ENCODE measurements at places on chromosomes 5 and 9.
A peak's percentile ranks its signal among the peaks of the same experiment; 100 is the strongest.

- H3K27ac ChIP-seq: no peak overlapping the region
- DNase-seq: no peak
- peaks cover 45% of the 10 kb centered on the region for H3K4me1 ChIP-seq
- no peaks in the 10 kb centered on the region for H3K36me3 ChIP-seq
Observed at GRCh38 chr5:14225173-14225834, 82.2 kb downstream of the TRIO start.

DNA sequence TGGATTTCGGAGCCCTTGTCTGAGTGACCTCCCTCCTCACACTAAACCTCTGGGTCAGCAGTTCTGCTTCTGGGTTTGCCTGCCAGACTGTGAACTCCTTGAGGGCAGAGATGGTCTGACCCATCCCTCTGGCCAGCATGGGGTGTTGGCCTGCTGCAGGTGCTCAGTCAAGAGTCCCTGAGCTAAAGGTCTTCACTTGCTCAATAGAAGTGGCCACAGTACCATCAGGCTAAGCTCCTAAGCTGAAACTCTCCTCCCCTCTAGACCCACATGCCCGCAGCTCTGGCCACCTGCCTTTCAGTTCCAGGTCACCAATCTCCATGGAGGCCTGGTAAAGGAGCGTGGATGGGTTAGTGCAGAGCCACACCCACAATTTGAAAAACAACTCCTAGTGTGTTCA, 316.6 kb downstream of the SPOCK1 start:
- no peaks in the 10 kb centered on the region for H3K36me3 ChIP-seq
- H3K4me1 ChIP-seq: no peaks in the 10 kb centered on the region
- H3K27ac ChIP-seq: no peak overlapping the region
- peaks cover 49% of the 10 kb centered on the region for H3K27me3 ChIP-seq
- no peak for DNase-seq

GRCh38 chr9:4879115-4879558, 86.4 kb downstream of the RCL1 start:
- no peaks in the 10 kb centered on the region for H3K4me1 ChIP-seq
- H3K27me3 ChIP-seq: no peaks in the 10 kb centered on the region
- no peak for DNase-seq
- no peak overlapping the region for H3K4me3 ChIP-seq
- no peaks in the 10 kb centered on the region for H3K36me3 ChIP-seq
- no peak overlapping the region for H3K27ac ChIP-seq

GRCh38 chr9:131635285-131635684, 90.0 kb downstream of the PRRT1B start:
- no peaks in the 10 kb centered on the region for H3K4me1 ChIP-seq
- H3K27ac ChIP-seq: no peak overlapping the region
- H3K36me3 ChIP-seq: peaks cover 5% of the 10 kb centered on the region
- no peak overlapping the region for H3K4me3 ChIP-seq
- H3K27me3 ChIP-seq: no peaks in the 10 kb centered on the region

- H3K36me3 ChIP-seq: peaks cover 12% of the 10 kb centered on the region
- no peaks in the 10 kb centered on the region for H3K27me3 ChIP-seq
- DNase-seq: no peak
- H3K4me3 ChIP-seq: no peak overlapping the region
Observed at GRCh38 chr9:5013374-5013773, 28.3 kb downstream of the JAK2 start.

GRCh38 chr5:136590581-136590980, 225.2 kb upstream of the TRPC7 start:
- DNase-seq: no peak
- peaks cover 22% of the 10 kb centered on the region for H3K27me3 ChIP-seq
- H3K27ac ChIP-seq: no peak overlapping the region
- no peaks in the 10 kb centered on the region for H3K4me1 ChIP-seq

DNA sequence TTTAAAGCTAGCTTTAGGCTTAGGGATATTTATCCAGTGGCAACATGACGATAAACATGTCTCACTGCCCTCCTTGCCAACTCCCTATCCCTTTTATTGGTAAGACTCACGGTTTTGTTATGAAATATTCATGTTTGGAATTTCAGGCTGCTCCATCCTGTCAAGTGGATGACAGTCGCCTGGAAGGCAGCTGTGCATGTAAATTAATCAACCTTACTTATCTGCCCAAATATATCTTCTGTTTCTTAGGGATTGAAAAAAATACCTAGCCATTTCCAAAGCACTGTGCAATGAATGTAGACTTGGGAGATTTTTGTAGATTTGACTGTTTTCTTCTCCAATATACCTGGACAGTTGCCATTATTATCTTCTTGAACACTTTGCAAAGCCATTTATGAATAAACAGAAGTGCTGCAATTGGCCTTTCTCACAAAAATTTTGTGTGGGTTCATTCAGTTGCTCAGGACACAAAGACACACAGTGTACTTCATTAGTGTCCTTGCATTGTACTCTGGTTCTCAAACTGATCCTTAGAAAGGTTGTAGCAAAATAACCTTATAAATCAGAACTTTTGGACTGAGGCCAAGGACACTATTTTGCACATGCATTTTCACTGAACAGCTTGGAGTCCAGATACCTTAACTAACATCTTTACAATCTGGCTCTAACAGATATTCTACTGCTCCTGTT, 889.4 kb upstream of the SEMA6A start:
- H3K4me1 ChIP-seq: peaks cover 4% of the 10 kb centered on the region
- H3K4me3 ChIP-seq: no peak overlapping the region
- no peak for DNase-seq

GRCh38 chr9:15231788-15232635, 75.0 kb downstream of the TTC39B start:
- H3K4me1 ChIP-seq: no peaks in the 10 kb centered on the region
- peaks cover 22% of the 10 kb centered on the region for H3K36me3 ChIP-seq
- H3K4me3 ChIP-seq: no peak overlapping the region

- no peak overlapping the region for H3K27ac ChIP-seq
- no peak for DNase-seq
- H3K36me3 ChIP-seq: no peaks in the 10 kb centered on the region
- peaks cover 34% of the 10 kb centered on the region for H3K27me3 ChIP-seq
Observed at GRCh38 chr5:123119334-123119986, 30.4 kb downstream of the PRDM6 start.

DNA sequence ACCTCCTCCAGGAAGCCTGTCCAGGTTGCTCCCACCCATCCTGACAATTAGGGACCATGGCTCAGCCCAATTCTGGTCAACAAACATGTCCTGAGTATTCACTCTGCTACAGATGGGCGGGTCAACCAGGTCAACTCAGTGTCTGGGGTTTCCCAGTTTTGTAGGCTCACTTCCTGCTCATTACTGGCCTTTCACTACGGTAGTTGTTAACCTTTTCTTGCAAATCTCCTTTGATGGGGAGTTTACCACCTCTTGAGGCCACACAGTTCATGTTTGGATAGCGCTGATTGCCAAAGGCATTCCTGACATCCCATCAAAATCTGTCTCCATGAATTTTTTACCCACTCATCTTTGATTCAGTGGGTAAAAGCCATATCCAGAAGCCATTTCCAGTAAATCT, 13.8 kb downstream of the TMEM8B start:
- H3K4me3 ChIP-seq: no peak overlapping the region
- H3K36me3 ChIP-seq: peaks cover 3% of the 10 kb centered on the region
- no peak overlapping the region for H3K27ac ChIP-seq

DNA sequence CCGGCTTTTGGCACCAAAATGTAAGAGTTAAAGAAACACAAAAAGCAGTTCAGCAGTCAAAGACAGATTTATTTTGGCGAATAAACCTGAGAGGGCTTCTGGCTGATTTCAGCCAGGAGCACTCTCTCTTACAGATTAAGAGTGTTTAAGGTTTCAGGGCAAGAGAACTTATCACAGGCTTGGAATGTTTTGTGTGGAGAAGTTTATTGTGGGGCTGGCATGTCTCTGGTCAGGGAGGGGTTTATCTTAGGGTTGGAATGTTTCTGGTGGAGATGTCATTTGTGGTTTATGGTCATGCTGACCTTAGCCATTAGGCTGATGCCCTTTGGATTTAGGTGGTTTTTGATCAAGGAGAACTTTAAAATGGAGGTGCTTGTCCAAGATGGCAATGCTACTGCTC, 622.3 kb upstream of the PTPRD start:
- no peaks in the 10 kb centered on the region for H3K4me1 ChIP-seq
- H3K27me3 ChIP-seq: peaks cover 3% of the 10 kb centered on the region
- no peak overlapping the region for H3K27ac ChIP-seq
- no peak for DNase-seq

- H3K4me3 ChIP-seq: no peak overlapping the region
- no peak for DNase-seq
- peaks cover 13% of the 10 kb centered on the region for H3K4me1 ChIP-seq
- H3K27me3 ChIP-seq: no peaks in the 10 kb centered on the region
- H3K27ac ChIP-seq: no peak overlapping the region
Observed at GRCh38 chr5:17378346-17378997, 119.6 kb upstream of the TAF11L2 start.

GRCh38 chr5:52846182-52846842, 58.6 kb downstream of the ITGA1 start:
- H3K36me3 ChIP-seq: no peaks in the 10 kb centered on the region
- H3K4me3 ChIP-seq: no peak overlapping the region
- H3K27ac ChIP-seq: no peak overlapping the region
- DNase-seq: no peak
- peaks cover 7% of the 10 kb centered on the region for H3K4me1 ChIP-seq
- H3K27me3 ChIP-seq: no peaks in the 10 kb centered on the region

DNA sequence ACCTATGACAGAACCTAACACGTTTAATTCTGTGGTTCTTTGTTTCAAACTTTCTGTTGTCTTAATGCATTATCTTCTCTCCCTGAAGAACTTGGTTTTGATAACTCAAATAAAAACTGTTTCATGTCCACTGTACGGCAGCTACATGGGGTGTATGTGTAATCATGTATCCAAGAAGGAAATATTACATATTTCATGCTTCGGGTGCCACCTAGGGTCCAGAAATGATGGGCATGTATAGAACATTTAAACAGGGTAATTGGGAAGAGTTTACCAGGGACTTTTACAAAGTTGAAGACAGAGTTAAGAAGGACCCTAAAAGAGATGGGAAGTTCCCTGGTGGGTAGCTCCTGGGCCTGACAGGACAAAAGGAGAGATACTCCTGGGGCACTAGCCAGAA, 291.3 kb downstream of the FBXL7 start:
- H3K4me1 ChIP-seq: peaks cover 24% of the 10 kb centered on the region
- no peak for DNase-seq
- no peaks in the 10 kb centered on the region for H3K27me3 ChIP-seq

DNA sequence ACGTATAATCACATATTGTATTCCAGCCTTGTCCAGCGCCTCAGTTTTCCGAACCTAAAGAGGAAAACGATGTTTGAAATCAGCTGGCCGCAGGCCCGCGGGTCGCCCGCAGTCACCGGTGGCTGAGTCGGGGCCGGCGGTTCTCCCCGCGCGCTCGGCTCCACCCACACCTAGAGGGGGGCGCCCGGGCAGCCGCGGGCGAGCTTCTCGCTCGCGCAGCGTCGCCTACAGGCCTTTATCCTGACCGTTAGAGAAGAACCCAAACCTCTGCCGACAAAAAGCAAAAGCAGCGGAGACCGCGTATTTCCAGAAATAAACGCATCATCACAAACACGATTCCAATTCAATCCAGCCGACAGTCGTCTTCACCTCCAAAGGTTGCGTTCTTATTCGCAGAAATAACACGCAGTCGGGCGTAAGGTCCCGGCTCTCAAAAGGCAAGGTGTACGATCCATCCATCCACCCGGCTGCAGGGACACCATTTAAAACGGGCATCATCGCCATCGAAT, 725 bp upstream of the NIPBL start:
- DNase-seq: peak; percentile 63
- H3K36me3 ChIP-seq: no peaks in the 10 kb centered on the region
- peak overlapping the region; percentile 97 for H3K27ac ChIP-seq
- peak overlapping the region; percentile 93 for H3K4me3 ChIP-seq
- no peaks in the 10 kb centered on the region for H3K27me3 ChIP-seq

DNA sequence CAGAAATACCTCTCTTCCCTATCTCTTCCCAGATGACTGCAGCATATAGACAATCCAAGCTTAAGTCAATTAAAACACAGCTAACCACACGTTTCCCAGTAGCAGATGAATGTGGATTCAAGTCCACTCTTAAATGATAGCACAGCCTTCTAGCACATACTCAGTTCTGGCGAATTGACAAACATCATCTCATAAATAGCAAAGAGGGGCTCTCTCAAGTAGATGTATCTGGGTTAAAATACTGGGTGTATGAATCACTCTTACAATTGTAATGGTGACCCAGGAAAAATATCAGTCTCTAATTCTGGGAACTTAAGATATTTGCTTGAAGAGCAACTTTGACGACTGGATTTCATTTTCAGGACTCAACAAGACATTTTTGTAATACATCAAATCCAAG, 67.0 kb upstream of the HAPLN1 start:
- peaks cover 9% of the 10 kb centered on the region for H3K4me1 ChIP-seq
- no peak overlapping the region for H3K27ac ChIP-seq
- H3K27me3 ChIP-seq: no peaks in the 10 kb centered on the region

DNA sequence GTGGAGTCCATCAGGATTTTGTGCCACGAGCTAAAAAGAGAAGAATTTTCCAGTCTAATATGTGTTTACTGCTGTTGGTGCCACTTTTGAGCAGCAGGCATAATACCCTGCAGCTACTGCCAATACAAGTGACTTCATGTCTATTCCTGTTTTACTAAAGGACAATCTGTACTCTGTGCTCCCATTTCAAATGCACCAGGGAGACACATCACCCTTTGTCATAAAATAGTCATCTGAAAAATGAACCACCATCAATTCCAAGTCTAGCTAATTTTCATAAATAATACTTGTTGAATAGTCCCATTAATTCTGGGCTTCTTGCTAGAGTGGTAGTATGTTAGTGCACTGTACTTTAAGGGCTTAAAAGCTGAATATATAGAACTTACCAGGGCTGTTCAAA, 8.9 kb upstream of the PKD2L2 start:
- no peak for DNase-seq
- H3K27ac ChIP-seq: no peak overlapping the region
- H3K27me3 ChIP-seq: no peaks in the 10 kb centered on the region
- H3K4me3 ChIP-seq: no peak overlapping the region

- peaks cover 6% of the 10 kb centered on the region for H3K4me1 ChIP-seq
- H3K36me3 ChIP-seq: peaks cover 5% of the 10 kb centered on the region
- no peak overlapping the region for H3K4me3 ChIP-seq
- DNase-seq: no peak
- H3K27ac ChIP-seq: no peak overlapping the region
Observed at GRCh38 chr5:146607659-146608332, 91.8 kb upstream of the GPR151 start.

DNA sequence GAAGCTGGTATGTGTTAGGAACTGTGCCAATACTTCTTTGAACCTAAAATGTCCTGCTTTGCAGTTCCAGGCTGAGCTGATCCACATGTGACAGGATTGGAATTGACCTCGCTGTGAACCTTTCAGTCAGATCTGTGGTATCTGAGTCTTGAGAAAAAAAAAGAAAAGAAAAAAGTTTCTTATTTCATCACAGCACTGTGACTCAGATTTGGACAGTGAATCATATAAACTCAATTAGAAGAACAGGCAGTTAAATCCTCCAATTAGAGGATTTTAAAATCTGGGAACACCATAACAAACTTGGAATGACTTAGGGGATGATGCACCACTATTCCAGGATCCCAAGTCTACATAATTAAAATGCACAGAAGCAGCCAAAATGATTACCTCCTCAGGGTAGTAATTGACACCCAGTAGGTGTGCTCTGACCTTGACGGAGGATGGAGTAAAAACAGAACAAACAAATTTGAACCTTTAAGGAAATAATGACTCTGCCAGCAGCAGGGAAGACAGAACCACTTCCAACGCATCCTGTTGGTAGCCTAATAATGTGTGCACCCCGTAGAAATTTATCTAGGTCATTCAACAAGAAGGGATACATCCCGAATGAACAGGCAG, 57.8 kb upstream of the RAI14 start:
- H3K36me3 ChIP-seq: no peaks in the 10 kb centered on the region
- DNase-seq: no peak
- H3K27ac ChIP-seq: no peak overlapping the region
- peaks cover 8% of the 10 kb centered on the region for H3K4me1 ChIP-seq
- H3K4me3 ChIP-seq: no peak overlapping the region
- no peaks in the 10 kb centered on the region for H3K27me3 ChIP-seq
